ENCODE measurements at places on chromosomes 3 and 15.

DNA sequence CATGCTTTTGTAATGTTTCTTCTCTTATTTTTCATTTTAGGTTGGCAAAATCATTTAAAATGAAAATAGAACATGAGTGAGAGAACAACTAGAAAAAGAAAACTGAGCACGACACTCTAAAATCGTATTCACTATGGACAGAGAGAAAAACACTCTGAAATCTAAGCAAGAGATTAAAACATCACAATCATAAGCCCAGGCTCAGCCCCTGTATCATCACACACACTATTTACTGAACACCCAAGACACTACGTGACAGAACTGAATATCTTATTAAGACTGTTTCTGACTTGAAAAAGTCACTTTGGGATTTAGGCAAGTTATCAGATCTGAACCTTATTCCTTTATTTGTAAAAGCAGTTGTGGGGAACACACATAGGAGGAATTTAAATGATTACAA is 82.6 kb upstream of the PLXND1 start:
- no peak for DNase-seq

DNA sequence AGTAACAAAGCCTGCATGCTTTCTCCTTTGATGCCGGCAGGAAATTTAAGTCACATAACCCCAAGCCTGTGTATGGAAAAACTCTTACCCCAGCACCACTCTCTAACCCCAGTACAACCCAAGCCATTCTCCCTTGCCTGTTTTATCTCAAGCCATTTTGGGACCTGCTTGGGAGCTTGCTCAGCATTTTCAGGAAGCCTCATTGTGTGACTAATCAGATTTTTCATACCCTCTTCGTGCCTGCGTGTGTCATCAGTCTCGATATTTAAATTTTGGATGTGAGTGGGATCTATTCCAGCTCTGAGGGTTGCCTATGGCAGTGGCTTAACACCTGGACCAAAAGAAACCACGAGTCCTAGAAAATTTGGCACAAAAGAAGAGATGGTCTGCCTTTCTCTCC is 426.2 kb downstream of the SQOR start:
- no peak for DNase-seq

DNA sequence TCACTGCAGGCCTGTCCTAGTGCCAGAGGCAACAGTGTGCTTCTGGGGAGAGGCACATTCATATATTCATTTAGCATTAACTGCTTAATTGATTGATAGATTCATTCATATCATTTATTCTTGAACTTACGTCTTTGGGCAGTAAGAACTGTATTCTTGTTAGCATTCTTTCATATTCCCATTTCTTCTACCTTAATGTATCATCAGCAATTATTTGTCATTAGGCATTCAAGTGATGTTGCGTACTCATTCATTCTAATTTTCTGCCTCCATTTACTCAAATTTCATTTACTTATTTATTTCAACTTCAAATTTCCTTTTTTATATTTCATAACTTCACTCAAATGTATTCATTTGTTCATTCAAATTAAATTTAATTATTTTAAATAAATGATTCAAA is 31.5 kb upstream of the CCR4 start:
- no peak for DNase-seq

DNA sequence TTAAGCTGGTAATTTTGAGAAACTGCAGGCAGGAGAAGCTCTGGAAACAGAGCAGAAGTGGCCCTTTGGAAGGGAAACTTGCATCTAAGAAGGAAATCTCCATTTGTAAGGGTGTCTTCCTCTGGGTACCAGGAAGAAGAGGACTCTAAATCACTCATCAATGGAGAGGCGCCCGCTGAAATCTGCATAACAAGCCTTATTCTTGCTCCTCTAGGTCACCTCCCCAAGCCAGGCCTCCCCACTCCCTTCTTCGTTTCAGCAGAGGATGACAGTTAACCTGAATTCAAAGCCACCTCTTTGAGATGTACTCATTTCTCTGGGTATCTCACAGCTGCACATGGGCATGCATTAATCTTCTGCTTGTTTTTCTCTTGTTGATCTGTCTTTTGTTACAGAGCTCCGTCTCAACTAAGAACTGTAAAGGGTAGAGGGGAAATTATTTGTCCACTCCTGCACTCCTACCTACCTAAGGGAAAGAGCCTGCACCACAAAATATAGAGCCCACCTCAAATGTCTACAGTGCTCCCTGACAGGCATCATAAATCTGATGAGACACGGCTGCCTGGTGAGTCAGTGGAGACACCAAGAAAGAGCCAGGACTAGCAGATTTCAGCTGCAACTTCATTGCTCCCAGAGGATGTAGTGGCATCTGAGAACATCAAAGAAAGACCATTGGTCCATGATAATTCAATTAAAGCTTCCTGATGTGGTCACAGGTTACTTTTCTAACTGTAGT is 51.5 kb downstream of the GABRB3 start:
- DNase-seq, result no peak

DNA sequence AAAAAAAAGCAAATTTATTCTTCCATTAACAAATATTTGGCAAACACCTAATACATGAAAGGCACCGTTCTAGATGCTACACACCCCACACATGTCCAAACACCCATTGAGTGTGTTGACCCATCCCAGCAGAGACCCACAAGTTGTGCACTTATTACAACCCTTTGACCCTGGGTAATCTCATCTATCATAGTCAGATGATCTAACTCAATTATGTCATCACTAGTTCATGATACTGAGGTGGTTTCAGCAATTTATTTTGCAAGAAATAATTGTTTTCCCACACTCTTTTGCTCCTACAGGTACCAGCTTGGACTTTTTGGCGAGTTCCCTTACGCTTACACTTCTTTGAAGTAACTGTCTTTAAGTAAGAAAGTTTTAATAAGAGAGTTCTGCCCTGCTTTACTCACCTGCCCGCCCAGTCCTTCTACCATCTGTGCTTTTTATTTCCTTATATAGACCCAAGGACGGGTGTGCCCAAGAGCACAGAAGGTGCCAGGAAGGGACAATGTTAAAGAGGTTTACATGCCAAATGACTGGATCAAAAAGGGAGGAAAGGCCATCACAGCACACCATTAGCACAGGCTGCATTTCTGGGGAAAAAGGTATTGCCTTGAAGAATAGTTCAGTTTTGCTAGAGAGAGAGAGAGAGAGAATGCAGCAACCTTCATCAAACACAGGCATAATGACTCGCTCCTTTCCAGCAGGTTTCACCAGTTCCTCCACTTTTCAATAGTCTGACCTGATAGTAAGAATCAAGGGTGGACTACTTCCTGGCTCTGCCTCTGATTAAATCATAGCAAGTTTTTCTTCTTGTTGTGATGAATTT is 54.5 kb upstream of the ATP11B start:
- DNase-seq, result no peak

DNA sequence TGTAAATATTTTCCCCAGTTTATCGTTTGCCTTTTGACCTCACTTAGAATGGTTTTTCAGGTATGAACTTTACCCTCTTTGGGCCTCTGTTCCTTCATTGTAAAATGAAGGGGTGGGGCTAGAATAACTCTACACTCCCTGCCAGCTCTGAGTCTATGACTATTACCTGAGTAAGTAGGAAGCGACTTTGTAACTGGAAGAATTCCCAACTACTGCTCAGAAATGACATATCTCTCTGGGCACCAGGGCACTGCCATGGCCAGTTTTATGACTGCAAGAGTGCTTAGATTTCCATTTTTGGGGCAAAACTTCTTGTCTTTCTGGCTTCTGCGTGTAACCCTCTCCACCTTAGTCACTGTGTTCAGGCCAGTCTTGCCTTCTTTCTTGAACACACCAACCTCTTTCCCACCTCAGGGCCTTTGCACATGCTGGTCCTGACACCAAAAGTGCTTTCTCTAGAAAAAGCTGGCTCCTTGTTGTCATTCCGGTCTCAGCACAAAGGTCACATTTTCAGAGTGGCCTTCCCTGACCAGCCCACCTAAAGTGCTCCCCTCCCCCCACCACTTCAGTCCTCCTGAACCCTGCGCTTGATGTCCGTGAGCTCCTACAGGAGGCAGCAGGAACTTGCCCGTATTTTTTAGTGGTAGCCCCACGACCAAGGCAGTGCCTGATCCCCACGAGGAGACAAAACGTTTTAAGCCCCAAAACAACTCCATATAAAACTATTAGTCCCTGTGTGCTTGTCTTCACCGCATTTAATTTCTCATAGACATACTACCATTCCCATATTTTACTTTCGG is 25.6 kb downstream of the CDCP1 start:
- DNase-seq, result no peak

Measured in fibroblast of the conjunctiva (primary cell).